GOT3 (cell line): ENCODE measurements at places on chromosomes 3 and 15.

DNA sequence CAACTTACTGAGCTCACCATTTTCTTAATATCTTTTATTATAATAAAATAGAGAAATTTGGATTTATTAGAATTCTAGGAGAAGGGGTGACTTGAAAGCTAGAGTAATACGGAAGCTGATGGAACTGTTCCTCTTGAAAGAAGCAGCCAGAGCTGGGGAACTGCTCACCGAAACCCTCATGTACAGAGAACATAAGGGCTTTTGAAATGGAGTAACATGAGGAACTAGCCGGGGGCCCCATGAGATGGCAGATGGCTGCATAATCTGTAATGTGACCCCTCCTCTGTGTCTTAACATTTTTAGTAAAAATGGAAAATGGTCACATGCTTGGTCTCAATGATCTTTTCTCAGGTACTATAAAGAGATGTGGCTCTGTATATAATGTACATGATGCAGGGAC, 15.7 kb upstream of the DYNC1LI1 start:
- no peak for DNase-seq

DNA sequence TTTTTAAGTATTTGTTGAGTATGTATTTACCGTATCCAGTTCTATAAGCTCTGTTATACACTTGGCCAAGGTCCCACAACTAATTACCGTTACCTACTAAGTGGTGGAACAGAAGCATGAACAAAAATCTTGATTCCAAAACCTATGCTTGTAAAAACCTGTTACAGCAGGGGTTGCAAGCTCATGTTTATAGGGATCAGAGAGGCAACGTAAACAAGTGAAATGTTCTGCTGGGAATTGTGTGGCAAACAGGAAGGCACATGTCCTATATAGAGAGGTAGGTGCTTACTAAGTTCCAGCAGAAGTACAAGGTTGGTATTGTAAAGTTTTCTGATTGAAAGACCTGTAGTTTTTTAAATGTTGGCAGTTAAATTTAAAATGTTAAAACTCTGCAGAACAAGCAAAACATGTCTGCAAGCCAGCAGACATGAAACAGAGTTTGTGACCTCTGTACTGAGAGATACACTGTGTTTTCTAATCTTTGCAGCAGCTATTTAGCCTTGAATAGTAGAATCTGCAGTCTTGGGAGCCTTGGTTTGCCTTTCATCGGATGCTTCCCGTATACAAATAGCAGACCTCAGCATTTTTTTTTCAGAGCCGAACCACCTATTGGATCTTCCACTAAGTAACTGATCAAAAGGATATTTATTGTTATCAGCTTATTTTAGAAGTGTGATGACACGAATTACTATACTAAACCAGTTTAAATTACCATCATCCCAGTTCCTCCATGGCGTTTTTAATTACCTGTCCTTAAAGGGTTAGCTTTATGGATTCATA, 11.4 kb downstream of the IREB2 start:
- no peak for DNase-seq

DNA sequence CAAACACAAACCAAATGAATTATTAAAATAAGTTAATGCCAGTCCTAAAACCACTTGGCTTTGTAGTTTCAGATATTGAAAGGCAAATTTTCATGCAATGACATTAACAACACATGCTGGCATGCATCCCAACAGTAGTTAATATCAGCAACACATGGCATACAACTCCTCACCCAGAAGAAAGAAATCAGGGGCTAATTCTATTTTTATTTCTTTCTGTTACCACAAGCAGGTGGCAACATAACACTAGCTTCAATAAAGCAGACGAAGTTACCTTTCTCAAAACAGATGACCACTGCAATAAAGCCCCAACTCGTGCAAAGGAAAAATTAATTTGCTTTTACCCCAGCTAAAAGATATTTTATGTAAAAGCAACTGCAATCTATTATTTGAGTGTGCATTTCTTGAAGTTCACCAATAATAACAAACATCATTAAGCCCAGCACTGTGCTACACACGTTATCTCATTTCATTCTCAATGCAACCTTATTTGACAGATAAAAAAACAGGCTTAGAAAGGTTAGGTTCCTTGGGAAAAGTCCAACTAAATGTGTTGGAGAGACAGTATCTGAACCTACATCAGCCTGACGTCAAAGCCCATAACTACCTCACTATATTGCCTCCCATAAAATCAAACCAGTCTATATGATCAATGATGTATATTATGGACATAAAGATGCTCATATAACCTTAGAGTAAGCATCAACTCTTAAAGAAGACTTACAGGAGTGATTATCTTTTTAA, 2.8 kb downstream of the TOP2B start:
- no peak for DNase-seq

- no peak for DNase-seq
These were observed 1029.0 kb downstream of the ROBO1 start for GRCh38 chr3:78738833-78739232.

GRCh38 chr3:124851136-124851535, 36.0 kb downstream of the ITGB5 start:
- no peak for DNase-seq
